ENCODE measurements at places on chromosomes 1 and 21.
A peak's percentile ranks its signal among the peaks of the same experiment; 100 is the strongest.

DNA sequence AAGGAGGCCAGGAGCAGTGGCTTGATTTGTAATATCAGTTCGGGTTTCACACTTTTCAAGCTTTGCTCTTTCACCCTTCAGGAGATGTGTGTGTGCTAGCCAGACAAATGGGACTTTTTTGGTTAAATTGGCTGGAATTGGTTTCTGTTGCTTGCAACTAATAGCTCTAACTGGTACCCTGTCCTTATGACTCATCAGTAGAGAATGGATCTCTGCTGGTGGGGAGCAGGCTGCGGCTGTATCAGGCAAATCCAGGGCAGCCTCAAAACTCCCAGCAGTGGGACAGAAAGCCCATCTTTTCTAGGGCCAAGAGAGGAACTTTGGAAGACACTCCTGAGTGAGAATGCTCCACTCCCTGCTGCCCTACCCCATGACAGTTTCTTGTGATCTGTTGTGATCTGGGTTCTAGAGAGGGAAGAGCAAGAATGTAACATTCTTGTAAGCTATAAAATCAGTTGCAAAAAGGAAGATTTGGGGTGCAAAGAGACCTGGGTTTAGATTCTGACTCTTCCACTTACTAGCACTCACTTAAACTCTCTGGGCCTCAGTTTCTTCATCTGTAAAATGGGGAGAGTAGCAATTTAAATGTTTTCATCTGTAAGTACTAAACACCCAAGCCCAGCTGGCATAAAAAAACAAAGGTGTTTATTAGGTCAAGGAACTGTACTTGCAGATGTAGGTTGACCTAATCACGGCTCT is 257.0 kb upstream of the TMEM51 start:
- no peak for DNase-seq

- no peak for DNase-seq
These were observed 46.5 kb upstream of the GREM2 start for GRCh38 chr1:240658312-240658960.

GRCh38 chr1:159944623-159945455 is 574 bp downstream of the IGSF9 start:
- no peak for DNase-seq

- no peak for DNase-seq
These were observed 16.0 kb upstream of the PLEKHG5 start for GRCh38 chr1:6507461-6507911.

GRCh38 chr1:66690666-66691381 is 61.4 kb upstream of the DYNLT5 start:
- DNase-seq: no peak

DNA sequence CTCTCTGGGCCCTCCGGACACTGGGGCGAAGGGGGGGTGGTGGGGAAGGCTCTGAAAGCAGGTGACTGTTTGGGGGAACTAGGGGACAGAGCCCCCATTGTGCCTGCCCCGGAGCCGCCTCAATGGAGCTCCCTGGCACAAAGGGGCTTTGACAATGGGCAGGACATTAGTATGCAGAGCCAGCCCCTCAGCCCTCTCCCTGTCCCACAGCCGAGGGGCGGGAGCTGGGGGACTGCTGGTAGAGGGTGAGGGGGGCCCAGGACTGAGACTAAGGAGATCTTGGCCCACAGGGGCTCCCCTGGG is 7.8 kb downstream of the KCNJ10 start:
- no peak for DNase-seq

DNA sequence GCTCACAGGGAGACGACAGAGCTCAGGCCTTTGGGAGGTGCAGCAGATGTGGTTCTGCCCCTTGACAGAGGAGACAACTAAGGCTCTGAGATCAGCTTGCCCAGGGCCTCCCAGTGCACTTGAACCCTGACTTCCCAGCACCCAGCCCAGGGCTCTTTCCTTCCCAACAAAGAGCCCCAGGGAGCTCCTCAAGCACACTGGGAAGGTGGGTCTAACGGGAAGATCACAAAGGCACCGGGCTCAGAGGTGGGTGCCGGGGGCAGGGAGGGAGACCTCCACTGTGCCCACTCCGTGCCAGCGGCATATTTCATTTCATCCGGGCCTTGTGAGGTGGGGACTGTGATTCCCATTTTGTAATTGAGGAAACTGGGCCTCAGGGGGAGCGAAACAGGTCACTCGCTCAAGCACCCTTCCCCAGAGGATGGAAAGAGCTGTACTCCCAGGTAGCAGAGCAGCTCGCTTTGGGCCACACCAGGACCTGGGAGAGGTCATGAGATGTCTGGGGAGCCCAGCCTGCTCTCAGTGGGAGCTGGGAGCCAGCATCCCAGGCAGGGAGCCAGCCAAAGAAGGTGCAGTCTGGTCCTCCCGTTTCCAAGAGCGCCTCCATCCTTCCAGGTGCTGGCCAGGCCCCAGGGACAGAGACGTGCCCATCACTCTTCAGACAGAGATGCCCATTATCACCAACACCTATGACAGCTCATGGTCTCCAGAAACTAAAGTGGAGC is 82.3 kb downstream of the SYT2 start:
- no peak for DNase-seq

GRCh38 chr1:40140211-40140973 is 20.8 kb upstream of the RLF start:
- no peak for DNase-seq

DNA sequence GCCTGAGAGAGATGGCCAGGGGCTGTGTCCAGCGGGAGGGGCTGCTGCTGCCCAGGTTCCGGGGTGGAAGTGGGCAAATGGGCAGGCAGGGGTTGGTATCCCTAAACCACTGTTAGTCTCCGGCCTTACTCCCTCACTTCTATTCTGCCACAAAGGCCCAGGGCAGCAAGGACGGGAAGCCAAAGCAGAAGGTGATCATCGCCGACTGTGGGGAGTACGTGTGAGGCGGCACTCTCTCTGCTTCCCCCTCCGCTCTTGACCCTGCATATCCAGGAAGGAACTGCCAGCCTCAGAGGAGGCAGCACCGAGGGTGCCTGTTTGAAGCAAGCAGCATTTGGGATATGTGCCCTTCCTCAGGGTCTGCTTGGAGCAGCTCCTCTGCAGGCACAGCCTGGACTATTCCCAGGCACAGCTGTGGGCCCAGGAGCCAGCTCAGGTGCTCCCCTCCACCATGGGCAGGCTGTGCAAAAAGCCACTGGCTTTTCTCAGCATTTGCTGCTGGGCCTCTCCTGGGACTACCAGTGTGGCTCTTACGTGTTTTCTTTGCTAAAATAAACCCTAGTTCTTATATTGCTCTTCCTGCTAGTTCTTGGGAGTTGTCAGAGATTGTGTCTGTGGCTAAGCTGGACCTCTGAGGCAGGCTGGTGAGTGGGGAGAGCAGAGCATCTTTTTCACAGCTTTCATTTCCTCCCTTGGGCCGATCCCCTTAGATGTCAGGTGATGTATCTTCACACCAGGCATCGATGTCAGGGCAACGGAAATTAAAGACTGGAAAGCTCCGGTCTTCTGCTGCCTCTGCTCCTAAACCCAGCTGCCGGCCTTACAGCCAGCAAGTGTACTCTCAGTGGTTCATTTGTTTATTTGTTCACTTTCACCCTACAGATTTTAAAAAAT is 14.7 kb downstream of the PPIE start:
- DNase-seq: no peak

GRCh38 chr1:38028105-38028591 is 15.6 kb downstream of the UTP11 start:
- DNase-seq: peak; percentile 82

DNA sequence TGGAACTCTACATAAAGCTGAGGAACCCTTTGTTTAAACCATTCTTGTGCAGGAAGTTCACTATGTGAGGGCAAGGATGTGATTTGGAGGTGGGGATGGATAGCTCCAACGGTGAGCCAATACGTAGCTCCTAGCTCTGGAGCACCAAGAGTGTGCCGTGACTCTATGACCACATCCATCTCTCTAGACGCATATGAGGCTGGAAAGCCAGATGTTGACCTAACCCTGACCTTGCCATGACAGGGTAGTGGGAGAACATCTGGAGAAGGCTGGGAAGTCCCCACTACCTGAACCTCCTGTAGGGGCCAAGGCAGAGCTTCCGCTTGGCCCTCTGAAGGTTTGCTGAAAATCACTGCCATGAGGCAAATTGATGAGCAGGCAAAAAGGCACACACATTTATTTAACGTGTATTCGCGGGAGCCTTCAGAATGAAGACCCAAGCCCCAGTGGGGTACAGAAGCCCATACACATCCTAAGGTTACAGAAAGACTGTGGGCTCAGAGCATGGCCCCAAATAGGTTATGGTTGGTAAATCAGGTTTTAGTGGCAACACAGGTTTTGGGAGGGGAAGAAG is 43.4 kb downstream of the EIF2D start:
- DNase-seq: no peak

- no peak for DNase-seq
These were observed 22.1 kb upstream of the FAM20B start for GRCh38 chr1:179003512-179004066.

DNA sequence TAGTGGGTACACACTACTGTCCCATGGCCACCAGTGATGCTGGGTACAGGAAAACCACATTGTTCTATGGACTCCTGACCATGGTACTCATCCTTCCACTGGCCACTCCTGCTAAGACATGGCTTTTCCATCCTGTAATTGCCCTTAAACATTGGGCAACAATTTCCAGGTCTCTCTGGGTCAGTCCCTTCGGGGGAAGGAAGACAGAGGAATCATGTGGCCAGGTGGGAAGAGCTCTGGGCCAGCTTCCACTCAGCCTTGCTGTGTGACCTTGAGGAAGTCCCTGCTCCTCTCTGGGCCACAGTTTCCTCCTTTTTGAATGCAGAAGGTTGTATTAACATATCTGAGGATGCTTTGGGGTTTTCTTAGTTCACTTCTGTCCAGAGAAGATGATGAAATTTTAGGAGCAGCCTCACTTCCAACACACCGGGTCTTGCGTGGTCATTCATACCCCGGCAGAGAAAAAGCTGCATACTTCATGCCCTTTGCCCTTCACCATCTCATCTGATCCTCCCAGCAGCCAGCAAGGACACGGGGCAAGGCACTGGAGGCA is 50.8 kb downstream of the SRRM1 start:
- DNase-seq: no peak

- no peak for DNase-seq
These were observed 123.4 kb downstream of the HIVEP3 start for GRCh38 chr1:41795205-41795762.

- DNase-seq: no peak
These were observed 113.1 kb downstream of the FGGY start for GRCh38 chr1:59409986-59410385.

GRCh38 chr1:90508376-90509167 is 208.5 kb downstream of the BARHL2 start:
- DNase-seq: no peak

GRCh38 chr21:18498431-18498830 is 94.8 kb upstream of the TMPRSS15 start:
- no peak for DNase-seq

DNA sequence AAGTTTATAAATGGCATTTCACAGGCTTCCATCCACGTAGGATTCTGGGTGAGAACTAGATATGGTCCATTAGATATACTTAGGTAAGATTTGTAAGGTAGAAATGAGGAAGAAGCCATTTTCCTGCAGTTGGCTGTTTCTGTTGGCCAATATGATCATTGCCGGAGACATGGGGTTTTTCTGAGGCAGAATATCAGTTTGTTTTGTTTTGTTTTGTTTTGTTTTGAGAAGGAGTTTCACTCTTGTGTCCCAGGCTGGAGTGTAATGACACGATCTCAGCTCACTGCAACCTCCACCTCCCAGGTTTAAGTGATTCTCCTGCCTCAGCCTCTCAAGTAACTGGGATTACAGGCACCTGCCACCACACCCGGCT is 8.7 kb upstream of the EYA3 start:
- no peak for DNase-seq

- no peak for DNase-seq
These were observed 16.1 kb downstream of the EBNA1BP2 start for GRCh38 chr1:43156026-43156425.

DNA sequence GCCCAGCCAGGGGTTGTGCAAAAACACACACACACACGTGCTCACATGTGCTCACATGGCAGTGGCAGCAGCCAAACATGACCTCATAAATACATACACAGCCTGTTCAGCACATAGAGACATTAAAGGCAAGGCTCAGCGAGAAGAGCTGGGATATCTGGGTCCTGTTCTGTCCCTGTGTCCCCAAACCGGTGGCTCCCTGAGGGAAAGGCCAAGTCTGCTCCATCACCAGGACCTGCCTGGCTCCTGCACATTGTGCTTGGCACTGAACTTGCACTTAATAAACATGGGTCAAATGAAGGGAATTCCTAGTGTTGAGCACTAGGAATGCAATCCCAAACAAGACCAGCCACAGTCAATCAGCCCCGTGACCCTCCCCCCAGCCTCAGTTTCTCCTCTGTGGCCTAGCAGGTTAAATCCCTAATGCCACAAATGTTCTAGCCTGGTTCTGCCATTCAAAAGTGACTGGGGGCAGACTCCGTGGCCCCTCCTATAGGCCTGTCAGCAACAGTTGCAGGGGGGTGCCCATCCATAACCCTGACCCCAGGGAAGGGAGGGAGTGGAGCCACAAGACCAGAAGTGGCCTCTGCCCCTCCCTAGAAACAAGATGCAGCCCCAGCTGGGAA is 160.9 kb upstream of the VAMP3 start:
- no peak for DNase-seq

- DNase-seq: no peak
These were observed 13.8 kb upstream of the RIPPLY3 start for GRCh38 chr21:36992671-36993070.

DNA sequence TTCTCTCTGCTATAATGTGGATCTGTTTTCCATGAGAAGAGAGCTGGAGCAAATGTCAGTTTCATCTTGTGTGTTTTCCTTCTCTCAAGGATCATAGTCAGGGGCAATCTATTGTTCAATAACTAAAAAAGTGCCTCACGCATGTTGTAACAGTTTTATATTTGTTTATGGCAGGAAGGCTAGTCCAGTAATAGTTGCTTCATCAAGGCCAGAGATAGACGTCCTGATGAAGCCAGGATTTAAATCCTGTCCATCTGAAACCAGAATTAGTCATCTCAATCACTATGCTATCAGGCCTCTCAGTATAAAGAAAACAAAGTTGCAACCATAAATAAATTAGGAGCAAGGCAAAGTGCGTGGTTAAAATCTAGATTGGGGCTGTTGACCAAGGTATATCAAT is 30.2 kb upstream of the DUSP10 start:
- DNase-seq: no peak

- DNase-seq: no peak
These were observed 16.2 kb downstream of the C1orf216 start for GRCh38 chr1:35702508-35702907.

GRCh38 chr1:20343149-20343937 is 52.7 kb downstream of the VWA5B1 start:
- no peak for DNase-seq

Measured in activated CD4-positive, alpha-beta T cell treated with anti-CD3 and anti-CD28 coated beads, Interleukin-2, amount 50 U/mL, for 48 hours (primary cell).